ENCODE measurements at places on chromosomes 1 and 21. TPM values are rescaled to one million over a fixed set of nuclear protein-coding genes. Genes with fewer than 3 reads are reported as not detected.

ATP5PB gene
- total RNA-seq: 201 TPM

CHI3L1 gene
- total RNA-seq: 10.1 TPM

- no peak for DNase-seq
These were observed at the start of gene RHOC for GRCh38 chr1:112706505-112707220. TSS of gene RHOC (minus strand) at chr1:112707127. CDS start at chr1:112703799, 3,328 bp downstream.

- DNase-seq: no peak
These were observed 776 bp downstream of the KDM1A start for GRCh38 chr1:23019863-23020625.

LCE2C gene
- total RNA-seq: not detected

CCDC185 gene
- not detected for total RNA-seq

TMPRSS15 gene
- total RNA-seq: not detected

DNA sequence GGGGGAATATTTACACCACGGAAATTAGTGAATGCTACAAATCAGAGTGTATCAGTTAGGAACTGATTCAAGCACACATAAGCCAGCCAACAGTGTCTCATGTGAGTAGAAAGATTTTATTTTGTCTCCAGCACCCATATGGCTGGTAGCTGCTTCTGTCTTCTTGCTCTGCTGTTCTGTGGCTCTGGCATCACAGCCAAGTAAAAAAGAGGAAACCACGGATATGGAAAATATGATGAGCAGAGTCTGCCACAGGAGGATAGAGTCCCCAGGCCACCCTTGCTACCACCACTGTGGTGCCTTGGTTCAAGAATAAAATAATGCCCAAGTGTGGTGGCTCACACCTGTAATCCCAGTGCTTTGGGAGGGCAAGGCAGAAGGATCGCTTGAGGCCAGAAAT, 53.6 kb upstream of the SPOCD1 start:
- no peak for DNase-seq

- no peak for DNase-seq
These were observed 24.6 kb downstream of the TNFRSF1B start for GRCh38 chr1:12191242-12192032.

HPCAL4 gene
- 0.19 TPM for total RNA-seq

DNA sequence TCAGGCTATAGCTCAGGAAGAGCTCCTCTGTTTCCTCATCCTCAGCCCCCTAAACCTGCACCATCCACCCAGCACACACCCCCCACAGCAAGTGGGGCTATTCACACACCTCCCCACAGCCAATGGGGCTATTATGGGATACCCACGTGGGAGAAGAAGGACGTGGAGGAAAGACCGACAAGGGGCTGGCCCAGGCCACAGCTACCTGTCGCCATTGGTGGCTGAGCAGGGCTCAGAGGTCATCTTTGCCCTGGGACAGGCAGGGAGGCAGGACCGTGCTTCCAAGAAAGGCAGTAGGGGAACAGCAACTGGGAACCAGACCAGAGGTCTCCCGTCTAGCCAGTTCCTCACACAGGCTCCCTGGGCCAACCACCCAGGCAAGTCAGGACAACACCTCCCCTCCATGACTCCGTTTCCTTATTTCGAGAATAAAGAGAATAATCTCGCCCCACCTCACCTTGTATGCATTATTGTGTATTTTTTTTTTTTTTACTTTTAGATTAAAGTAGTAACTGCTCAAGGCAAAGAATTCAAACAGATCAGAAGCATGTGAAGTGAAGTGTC, 92.3 kb upstream of the TARDBP start:
- DNase-seq: no peak

- DNase-seq: no peak
These were observed 30.8 kb downstream of the DUSP10 start for GRCh38 chr1:221711063-221711577.

KAZN gene
- total RNA-seq: 28.7 TPM

DNA sequence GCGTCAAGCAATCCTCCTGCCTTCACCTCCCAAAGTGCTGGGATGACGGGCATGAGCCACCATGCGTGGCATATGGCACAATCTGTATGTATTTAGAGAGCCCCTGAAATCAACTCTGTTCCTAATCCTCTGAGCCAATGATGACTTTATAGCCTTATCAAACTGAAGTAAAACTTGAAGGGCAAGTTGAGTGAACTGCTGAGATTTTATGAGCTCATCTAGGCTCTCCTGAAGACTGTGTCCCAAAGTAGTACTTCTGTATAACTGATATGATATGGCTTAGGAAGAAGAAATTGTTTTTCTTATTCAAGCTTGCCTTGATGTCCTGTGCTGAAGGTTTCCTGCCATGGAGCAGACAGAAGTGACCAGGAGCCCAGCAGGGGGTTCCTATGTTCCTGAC, 23.7 kb upstream of the NKAIN1 start:
- DNase-seq: no peak

DNA sequence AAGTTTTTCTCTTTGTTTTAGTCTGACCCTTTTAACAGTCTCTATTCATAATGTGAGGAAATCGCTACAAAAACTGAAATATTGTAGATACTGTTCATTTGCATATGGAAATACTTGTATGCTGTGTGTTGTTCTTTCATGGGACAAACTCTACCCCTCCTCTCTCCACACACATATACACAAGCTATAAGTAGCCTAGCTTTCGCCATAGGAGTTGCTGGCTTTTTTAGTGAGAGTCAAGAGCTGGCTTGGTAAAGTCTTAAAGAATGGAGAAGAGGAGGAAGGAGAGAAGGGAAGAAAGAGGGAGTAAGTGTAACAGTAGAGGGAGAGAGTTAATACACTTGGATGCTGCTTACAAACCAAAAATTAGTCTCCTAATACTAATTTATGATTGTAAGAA, 115.6 kb downstream of the RABGAP1L start:
- no peak for DNase-seq

DNA sequence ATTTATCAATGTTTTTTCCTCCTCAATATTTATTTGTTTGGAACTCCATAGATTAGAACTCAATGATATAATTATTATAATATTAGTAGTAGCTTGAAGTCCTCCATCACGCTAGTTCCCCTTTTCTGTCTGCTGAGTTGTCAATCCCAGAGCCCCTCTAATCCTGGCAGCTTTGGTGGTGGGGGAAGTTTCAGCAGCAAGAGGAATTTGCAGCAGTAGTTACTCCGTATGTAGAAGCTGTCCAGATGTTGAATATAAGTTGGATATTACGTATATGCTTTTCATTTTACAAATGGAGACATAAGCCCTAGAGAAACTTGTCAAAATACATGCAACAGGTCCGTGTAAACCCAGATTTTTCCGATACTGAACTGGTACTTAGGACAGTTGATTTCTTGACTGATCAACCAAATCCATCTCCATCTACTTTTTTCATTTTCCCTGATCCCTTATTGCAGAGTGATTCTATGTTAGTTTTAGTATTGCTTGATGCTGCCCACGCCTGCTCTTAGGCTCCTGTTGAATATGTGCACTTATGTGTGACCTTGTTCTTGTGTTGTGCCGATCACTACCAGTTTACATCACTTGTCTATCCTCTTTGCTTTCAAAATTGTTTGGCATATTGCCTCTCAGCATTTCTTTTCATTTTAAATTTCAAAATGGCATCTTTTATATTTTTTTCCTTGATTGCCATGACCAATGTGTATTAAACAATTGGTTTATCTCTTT, 28.1 kb downstream of the SMAP2 start:
- no peak for DNase-seq

- DNase-seq: no peak
These were observed 35.4 kb downstream of the OR10J1 start for GRCh38 chr1:159474926-159475325.

VHLL gene
- total RNA-seq: not detected

DNA sequence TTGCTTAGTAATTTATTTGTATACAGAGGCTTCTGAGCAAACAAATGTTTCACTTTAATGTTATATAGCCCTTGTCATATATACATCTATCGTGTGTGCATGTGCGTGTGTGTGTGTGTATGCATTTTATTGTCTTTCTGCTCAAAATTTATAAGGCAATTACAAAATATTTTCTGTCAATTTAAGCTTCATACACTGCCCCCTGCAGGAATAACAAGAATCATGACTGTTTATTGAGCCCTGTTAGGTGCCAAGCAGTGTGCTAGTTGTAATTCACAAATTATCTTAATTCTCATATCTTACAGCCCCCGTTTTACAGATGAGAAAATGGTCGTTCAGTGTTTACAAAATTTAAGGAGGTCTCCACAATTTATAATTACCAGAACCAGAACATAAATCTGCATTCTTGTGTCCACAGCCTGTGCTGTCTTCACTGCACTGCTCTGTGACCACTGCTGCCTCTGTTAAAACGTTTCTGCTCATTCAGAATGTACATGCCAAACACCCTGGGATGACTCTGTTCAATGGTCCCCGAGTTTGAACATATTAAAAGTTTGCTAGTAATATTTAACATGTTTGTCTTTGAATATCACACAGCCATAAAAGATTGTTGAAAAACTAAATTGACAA, 181.3 kb downstream of the ATP6V1G3 start:
- DNase-seq: no peak

DNA sequence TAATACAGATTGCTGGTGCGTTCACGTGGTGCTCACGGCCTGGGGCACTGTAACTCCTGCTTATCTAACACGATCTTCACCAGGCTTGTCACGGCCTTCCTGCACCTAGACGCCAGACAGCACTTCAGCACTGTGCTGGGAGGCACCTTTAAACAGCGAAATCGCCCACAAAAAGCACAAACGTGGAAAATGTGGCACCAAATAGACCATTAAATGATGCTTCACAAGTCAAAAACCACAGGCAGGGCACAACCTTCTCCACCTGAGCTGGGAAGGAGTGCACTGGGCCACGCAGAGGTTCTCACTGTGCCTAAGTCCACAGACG, 20.0 kb downstream of the IBA57 start:
- DNase-seq: no peak

PTPN14 gene
- total RNA-seq: 14.4 TPM

DNA sequence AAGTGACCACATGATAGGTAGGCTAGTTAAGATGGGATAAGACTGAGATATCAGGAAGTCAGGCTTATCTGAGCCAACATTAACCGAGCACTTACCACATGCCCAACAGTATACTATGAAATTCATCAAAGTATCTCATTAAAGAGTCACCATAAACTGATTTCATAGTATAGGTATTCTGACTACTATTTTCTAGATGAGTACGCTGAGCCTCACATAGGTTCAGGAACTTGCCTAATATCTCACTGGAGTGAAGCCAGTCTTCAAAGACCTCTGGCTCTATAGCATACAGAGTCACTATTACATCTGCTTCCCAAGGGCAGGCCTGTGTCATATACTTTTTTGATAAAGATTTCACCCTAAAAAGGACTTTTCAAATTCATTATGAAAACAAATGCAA, 115.6 kb upstream of the NGF start:
- DNase-seq: no peak

KLHDC9 gene
- total RNA-seq: 2.7 TPM

CHRM3 gene
- total RNA-seq: 1.5 TPM

DNA sequence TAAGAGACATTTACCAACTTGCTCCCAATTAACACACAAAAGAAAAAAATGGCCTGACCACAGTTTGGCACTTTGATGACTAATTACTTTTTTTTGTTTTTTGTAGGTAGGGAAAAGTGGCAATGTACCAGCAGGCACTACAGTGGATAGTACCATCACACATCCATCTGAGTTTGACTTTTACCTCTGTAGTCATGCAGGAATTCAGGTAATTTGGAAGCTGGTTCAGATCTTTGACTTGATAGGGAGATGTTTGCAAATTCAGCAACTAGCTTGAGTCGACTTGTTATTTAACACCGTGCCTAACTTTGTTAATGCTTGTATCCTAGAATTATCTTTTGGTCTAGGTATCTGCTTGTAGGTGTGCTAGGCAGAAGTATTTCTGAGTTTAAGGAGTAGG, 33.0 kb upstream of the AGO1 start:
- DNase-seq: no peak

DCST1 gene
- total RNA-seq: 0.19 TPM

CR1 gene
- total RNA-seq: 0.66 TPM

- no peak for DNase-seq
These were observed 305.0 kb downstream of the HLX start for GRCh38 chr1:221184131-221184794.

DNA sequence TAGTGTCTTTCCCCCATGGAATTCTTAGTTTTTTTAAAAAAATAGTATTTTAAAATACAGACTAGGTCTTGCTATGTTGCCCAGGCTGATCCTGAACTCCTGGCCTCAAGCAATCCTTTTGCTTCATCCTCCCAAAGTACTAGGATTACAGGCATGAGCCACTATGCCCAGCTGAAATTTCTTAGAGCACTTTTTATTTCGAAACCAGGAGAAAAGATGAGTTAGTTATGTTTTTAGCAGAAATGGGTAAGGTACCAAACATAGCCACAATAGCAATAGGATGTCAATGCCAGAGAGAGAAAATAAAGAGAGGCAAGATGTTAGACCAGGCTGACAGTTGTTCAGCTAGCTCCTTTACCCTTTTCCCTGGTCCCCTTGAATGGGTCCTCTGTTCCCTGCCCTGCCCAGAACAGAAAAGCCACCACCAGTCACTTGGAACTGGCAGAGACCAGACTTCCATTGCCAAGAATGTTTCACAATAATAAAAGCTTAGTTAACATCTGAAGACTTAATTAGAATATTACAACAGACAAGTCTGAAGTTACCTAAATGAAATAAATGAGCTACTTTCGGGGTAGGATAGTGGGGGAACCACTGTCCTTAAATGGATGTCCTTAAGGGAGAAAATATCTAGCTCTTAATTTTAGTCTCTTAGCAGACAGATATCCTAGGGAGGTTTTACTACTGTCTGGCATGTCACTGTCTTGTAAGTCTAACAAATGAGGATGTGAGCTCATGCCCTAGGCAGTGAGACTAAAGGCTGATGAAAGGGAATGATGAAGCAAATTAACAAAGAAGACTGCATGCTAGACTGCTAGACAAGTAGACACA, 54.3 kb downstream of the ABL2 start:
- no peak for DNase-seq

GRCh38 chr1:207404849-207405525, 49.1 kb upstream of the CR2 start:
- DNase-seq: no peak

DNA sequence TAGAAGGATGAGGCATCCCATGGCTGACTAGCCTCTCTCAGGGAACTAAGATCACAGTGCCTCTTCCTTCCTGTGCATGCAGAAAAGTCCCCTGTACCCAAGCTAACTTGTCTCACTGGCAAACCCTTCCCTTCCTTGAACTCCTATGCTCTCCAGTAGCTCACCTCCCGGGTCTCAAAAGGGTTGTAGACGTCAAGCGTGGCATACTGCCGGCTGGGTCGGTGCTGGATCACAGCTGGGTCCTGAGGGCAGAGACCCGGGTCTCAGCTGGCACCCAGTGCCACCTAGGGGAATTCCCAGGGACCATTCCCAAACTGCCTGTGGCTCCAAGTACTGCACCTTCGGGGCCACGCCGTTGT, 688 bp downstream of the SCAMP3 start:
- no peak for DNase-seq

GRCh38 chr1:35577071-35577998, 4.2 kb downstream of the TFAP2E start:
- DNase-seq: no peak

DNA sequence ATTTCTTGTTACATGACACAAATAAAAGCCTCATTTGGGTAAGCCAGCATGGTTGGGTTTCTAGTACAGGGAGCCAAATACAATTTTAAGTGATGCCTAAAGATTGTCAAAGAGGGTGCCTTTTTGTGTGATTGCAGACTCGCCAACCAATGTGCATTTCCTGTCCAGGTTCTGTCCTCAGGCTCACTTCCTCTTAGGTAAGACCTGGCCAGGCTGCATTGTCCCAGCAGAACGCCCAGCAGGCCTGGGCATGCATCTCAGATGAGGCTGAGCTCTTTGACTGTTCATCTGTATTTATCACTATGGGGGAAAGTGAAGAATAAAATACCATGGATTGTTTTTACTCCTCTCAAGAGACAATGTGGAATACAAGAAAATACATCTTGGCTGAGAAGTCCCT, 49.7 kb downstream of the KCNC4 start:
- DNase-seq: no peak

- DNase-seq: no peak
These were observed 832 bp downstream of the HCN3 start for GRCh38 chr1:155277902-155278688.
